ENCODE measurements at places on chromosomes 4 and X.

DNA sequence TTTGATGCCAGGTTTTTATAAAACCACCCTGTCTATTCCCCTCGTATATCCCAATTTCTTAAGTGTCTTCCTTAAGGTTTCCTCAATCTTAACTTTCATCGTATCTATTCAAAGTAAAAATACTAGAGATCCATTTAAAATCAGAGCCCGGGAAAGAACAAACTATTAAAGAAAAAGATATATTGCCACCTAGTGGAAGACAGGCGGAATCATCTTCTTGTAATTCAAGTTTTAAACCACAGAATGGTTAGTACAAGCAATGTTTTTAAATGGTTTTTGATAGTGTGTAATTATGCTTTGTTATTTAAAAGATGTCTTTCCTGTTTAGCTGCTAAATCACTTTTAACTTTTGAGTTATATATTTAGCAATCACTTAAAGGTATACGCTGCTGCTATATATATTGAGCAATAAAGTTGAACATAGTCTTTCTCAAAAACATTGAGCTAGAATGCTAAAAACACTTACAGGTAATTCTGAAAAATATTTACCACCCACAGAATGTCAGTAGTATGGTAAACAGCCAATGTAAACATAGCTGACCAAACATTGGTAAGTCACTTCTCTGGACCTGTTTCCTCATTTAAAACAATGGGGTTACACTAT, 18.2 kb downstream of the PRDM8 start:
- DNase-seq: no peak

- DNase-seq: no peak
These were observed 42.9 kb downstream of the NDST3 start for GRCh38 chr4:118076958-118077766.

DNA sequence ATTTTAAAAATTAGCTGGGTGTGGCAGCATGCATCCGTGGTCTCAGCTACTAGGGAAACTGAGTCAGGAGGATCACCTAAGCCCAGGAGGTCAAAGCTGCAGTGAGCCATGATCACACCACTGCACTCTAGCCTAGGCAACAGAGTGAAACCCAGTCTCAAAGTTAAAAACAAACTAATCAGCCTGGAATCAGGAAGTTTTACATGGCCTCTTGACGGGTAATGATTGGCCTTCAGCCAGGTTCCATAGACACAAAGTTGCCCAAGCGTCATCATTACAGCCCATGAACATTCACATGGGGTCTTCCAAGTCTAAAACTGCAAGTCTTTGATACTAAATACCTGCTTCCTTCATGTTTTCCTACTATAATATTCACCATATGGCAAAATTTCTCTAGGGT, 10.0 kb upstream of the RGN start:
- DNase-seq: no peak

DNA sequence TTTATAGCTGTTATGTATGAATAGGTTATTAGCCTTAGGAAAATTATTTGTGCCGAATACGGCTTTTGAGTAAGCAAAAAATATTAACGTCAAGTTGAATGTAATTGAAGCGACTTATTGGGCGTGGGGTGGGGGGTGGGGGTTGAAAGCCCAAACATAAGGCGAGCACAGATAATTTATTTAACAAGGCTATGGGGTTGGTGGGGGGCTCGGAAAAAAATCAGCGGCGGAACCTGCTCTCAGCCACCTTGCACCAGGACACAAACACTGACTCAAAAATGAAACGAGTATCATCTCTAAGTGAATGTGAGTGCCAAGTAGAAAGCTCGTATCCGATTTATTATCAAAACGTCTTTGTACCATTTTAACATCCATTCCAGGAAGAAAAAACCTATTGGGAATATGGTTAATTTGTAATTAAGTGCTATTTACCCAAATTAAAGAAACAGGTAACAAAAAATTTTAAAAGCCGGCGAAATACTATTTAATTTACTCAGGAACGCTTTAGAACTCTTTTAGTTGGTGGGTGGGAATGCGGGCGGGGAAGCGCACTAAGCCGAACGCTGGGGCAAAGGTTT, 902 bp upstream of the LARP1B start:
- DNase-seq: no peak

DNA sequence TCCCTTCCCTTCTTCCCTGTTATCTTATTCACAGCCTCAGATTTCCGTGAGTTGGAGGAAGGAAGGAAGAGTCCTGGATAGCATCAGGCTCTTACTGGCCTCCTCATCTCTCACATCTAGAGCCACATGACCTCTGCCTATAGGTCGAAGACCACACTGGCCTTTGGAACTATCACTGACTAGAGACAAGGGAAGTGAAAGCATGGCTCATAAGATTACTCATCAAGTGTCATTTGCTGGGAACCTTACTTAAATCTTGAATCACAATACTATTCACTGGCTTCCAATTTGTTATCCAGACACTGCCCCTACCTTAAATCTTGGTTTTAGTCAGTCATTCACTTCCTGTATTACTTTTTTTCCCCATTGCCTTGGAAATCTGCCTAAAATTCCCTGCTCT, 61.6 kb upstream of the MTMR8 start:
- DNase-seq: no peak

DNA sequence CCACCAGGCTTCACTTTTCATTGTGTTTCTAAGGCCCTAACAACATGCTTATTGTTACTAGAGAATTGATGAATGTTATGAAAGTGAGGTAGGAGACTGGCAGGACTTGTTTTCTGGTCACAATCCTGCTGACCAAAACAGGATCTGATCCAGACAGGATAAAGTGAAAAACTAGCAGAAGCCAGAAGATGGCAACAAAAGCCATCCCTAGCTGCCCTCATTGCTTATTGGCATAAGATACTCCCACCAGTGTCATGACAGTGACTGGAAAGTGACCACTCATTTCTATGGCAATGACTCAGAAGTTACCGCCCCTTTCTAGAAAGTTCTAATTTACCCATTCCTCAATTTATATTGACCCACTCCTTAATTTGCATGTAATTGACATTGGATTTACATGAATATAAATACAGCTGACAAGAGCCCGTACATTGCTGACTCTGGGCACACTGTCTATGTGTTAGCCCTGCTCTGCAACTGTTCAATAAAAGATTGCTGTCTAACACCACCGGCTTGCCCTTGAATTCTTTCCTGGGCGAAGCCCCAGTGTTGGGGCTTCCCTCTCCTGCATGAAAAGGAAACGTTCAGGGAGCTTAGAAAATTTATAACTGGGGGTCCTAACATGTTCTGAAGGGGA, 30.0 kb upstream of the FGG start:
- no peak for DNase-seq

- DNase-seq: no peak
These were observed 905 bp upstream of the GALNTL6 start for GRCh38 chr4:171812333-171812664.

DNA sequence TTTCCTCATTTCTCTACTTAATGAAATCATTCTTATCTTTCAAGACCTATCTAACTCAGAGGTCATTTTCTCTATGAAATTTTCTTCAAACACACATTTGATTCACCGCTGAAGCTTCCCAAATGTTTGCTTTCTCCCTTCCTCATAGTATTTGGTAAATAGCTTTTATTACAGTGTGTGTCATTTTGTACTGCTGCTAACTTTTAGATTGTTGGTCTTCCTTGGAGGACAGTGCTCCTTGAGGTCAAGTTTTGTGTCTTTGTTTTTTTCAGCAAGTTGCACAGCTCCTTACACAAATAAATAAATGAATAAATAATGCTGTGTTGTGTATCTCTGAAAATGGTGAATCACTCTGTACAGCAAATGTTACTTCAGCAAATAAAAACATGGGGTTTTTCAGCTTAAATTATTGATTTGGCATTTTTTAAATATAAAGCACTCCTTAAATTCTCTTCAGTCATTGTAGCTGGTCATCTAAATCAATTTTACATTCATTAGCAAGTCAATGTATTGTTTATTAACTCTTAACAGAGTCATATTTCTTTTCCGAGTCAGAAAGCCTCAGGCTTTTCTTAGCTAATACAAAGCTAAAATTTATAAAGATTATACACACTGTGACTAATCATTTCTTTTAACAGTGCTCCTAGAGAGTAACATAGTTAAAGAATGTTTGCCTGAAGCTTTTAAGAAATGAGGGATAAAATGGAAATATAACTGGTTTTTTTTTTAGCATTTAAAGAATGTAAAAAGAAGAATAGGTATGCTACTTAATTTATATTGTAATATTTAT, 30.1 kb upstream of the MAD2L1 start:
- no peak for DNase-seq

GRCh38 chr4:159077702-159078495, 25.0 kb upstream of the RAPGEF2 start:
- DNase-seq: no peak

DNA sequence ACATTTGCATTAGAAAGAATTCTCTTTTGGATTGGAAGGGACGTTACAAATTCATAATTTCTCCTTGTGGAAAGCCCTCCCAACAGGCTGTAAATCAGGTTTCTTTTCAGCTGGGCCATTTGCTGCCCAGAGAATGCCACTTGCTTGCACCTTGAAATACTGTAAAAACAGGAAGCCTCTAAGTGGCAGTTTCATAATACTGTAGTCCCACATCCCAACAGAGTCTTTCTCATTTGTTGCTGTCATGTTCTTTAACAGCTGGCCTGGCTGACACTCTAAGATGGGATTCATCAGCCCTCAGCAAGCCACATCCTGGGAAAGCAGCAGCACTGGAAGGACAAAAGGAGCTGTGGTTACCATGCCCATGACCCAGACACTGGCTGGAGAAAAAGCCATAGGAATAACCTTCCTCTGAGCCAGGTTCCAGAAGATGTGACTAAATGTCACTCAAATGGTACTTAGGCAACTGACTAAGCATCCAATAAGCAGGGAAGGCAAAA, 221.9 kb upstream of the MBNL3 start:
- DNase-seq: no peak

GRCh38 chr4:99507762-99508161, 3.1 kb upstream of the C4orf17 start:
- DNase-seq: no peak

DNA sequence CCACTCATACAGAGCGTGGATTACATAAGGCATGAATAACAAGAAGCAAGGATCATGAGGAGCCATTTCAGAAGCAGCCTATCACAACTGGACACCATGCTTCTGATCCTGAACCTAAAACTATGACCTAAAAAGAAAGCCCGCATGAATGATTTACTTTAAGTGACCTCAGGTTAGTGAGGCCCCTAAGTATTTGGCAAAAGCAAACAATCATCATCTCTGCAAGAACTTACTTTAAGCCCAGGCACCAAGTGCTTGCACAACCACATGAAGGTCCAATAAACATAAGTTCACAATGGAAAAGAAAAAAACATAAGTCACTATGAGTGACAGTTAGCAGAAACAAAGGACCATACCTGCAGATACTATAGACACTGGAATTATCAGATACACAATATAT, 7.9 kb upstream of the MBTPS2 start:
- DNase-seq: no peak

GRCh38 chr4:136909626-136910025, 622.7 kb downstream of the PCDH18 start:
- DNase-seq: no peak

GRCh38 chrX:108439426-108439942, at the start of gene COL4A5:
TSS of gene COL4A5 (plus strand) at chrX:108439838. CDS start at chrX:108440126, 288 bp downstream.
- no peak for DNase-seq
